ENCODE measurements at places on chromosomes 16 and 17. TPM values are rescaled to one million over a fixed set of nuclear protein-coding genes. Genes with fewer than 3 reads are reported as not detected.

Gene DHX58
- not detected for total RNA-seq

GRCh38 chr16:14070555-14070876 lies 603 bp upstream of the MRTFB start:
- peaks cover 18% of the 10 kb centered on the region for H3K4me1 ChIP-seq
- no peaks in the 10 kb centered on the region for H3K27me3 ChIP-seq
- peak overlapping the region; percentile 97 for H3K4me3 ChIP-seq
- H3K36me3 ChIP-seq = no peaks in the 10 kb centered on the region

- no peaks in the 10 kb centered on the region for H3K36me3 ChIP-seq
- no peaks in the 10 kb centered on the region for H3K4me1 ChIP-seq
- H3K27me3 ChIP-seq = no peaks in the 10 kb centered on the region
- no peak for DNase-seq
These were observed 192.5 kb downstream of the CDH13 start for GRCh38 chr16:82819286-82819685.

Gene ARL4D
- total RNA-seq = 14.3 TPM

Gene RAB11FIP4
- 4.2 TPM for total RNA-seq

Gene SEPTIN1
- total RNA-seq = 0.55 TPM

Measured in PC-3 (cell line).